NCI-H774 (cell line): ENCODE measurements at places on chromosomes 12 and 14.

- DNase-seq = no peak
Measured at GRCh38 chr12:15044471-15044870, 71.6 kb downstream of the PDE6H start.

DNA sequence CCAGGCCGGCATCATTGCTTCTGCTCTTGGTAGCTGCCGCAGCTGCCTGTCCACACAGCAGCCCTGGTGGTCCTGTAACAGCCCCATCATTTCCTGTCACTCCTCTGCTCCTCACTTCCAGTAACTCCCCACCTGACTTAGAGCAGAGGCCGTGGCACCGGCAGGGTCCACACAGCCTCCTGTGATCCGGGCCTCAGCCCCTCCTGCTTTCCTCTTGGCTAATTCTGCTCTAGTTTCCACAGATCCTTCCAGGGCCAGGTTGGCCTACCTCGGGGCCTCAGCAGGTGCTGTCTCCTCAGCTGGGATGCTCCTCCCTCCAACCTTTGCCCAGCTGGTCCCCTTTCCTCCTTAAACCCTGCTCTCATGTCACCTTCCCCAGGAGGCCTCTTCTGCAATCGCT is 80.2 kb downstream of the FZD10 start:
- no peak for DNase-seq

GRCh38 chr12:52724384-52724783 is 21.1 kb upstream of the KRT77 start:
- DNase-seq = no peak

DNA sequence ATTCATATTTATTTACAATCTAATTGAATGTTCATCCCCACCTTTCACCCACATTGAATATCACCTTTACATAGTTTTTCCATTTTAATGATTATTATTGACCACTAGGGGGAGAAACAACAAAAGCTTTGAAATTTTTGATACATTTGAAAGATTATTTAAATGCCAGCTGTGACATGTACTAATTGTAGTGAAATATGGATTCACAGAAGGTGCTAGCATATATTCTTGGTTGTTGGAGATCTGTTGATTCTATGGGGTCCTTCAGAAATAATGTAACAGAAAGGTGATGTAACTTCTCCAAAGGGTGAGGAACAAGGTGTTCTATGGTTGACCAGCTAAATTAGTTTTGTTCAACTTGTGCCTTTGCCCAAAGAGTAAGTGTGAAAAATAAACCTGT is 22.4 kb upstream of the GPR33 start:
- DNase-seq = peak; percentile 31

GRCh38 chr14:94047581-94047980 is 21.4 kb downstream of the OTUB2 start:
- no peak for DNase-seq
